ENCODE measurements at places on chromosomes 7 and 10. TPM values are rescaled to one million over a fixed set of nuclear protein-coding genes. Genes with fewer than 3 reads are reported as not detected.

- DNase-seq: no peak
- no peaks in the 10 kb centered on the region for H3K36me3 ChIP-seq
- H3K4me1 ChIP-seq: no peaks in the 10 kb centered on the region
- peaks cover 4% of the 10 kb centered on the region for H3K27me3 ChIP-seq
- H3K4me3 ChIP-seq: no peak overlapping the region
These were observed 116.9 kb upstream of the GDF10 start for GRCh38 chr10:47182934-47183703.

GRCh38 chr7:25928549-25929330 lies 223.3 kb upstream of the NFE2L3 start:
- H3K27me3 ChIP-seq: no peaks in the 10 kb centered on the region
- no peak for DNase-seq
- no peaks in the 10 kb centered on the region for H3K36me3 ChIP-seq
- no peaks in the 10 kb centered on the region for H3K4me1 ChIP-seq
- no peak overlapping the region for H3K27ac ChIP-seq
- no peak overlapping the region for H3K4me3 ChIP-seq

CALML5 gene
- not detected for total RNA-seq

GRCh38 chr7:121027761-121028669 lies 39.5 kb downstream of the CPED1 start:
- H3K4me1 ChIP-seq: peaks cover 15% of the 10 kb centered on the region
- peak overlapping the region; percentile 69 for H3K27ac ChIP-seq
- H3K27me3 ChIP-seq: no peaks in the 10 kb centered on the region
- H3K36me3 ChIP-seq: no peaks in the 10 kb centered on the region
- peak; percentile 22 for DNase-seq

EN2 gene
- total RNA-seq: not detected

CNPY1 gene
- total RNA-seq: not detected

SEMA3A gene
- total RNA-seq: 187 TPM

GRCh38 chr7:90530263-90530662 lies 60.8 kb downstream of the PTTG1IP2 start:
- no peaks in the 10 kb centered on the region for H3K36me3 ChIP-seq
- no peaks in the 10 kb centered on the region for H3K4me1 ChIP-seq
- H3K27me3 ChIP-seq: no peaks in the 10 kb centered on the region
- H3K4me3 ChIP-seq: no peak overlapping the region
- H3K27ac ChIP-seq: no peak overlapping the region
- DNase-seq: peak; percentile 23

ANKRD61 gene
- total RNA-seq: under 0.01 TPM

GRCh38 chr7:57256637-57257375 lies 124.6 kb upstream of the ZNF479 start:
- no peak overlapping the region for H3K4me3 ChIP-seq
- H3K27ac ChIP-seq: no peak overlapping the region
- H3K27me3 ChIP-seq: no peaks in the 10 kb centered on the region
- DNase-seq: no peak

GRCh38 chr7:102155821-102156441 lies 130.7 kb upstream of the SH2B2 start:
- no peaks in the 10 kb centered on the region for H3K27me3 ChIP-seq
- H3K27ac ChIP-seq: no peak overlapping the region

DNA sequence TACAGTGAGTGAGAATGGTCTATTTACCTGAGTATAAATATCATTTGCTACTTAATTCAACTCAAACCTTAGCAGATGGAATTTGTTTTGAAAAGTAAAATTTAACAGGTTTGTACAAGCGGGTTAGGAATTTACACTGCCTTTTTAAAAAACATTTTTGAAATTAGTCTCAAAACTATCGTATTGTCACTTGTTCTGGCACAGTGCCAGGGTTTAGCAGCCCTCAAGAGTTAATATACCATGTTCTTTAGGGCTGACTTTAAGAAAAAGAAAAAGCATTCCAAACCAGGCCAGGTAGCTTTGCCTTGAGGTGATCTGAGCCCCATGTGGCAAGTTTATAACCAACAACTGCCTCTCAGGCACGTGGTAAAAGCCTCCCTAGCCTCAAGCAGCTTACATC lies 17.8 kb downstream of the CCNJ start:
- no peak overlapping the region for H3K27ac ChIP-seq
- no peak for DNase-seq
- no peaks in the 10 kb centered on the region for H3K27me3 ChIP-seq
- no peak overlapping the region for H3K4me3 ChIP-seq

GRCh38 chr7:24825931-24826661 lies 68.8 kb upstream of the GSDME start:
- H3K27me3 ChIP-seq: no peaks in the 10 kb centered on the region
- H3K4me1 ChIP-seq: peaks cover 28% of the 10 kb centered on the region
- H3K27ac ChIP-seq: peak overlapping the region; percentile 11
- H3K36me3 ChIP-seq: peaks cover 5% of the 10 kb centered on the region
- peak; percentile 63 for DNase-seq

ASAH2B gene
- total RNA-seq: 5.0 TPM

GRCh38 chr7:156524818-156525597 lies 115.6 kb upstream of the RNF32 start:
- H3K4me1 ChIP-seq: no peaks in the 10 kb centered on the region
- no peak overlapping the region for H3K4me3 ChIP-seq
- H3K27me3 ChIP-seq: no peaks in the 10 kb centered on the region
- DNase-seq: no peak
- H3K36me3 ChIP-seq: no peaks in the 10 kb centered on the region
- no peak overlapping the region for H3K27ac ChIP-seq

GRCh38 chr10:96978621-96979154 lies 146.6 kb downstream of the LCOR start:
- H3K27me3 ChIP-seq: no peaks in the 10 kb centered on the region
- H3K4me3 ChIP-seq: no peak overlapping the region
- no peaks in the 10 kb centered on the region for H3K4me1 ChIP-seq
- peaks cover 12% of the 10 kb centered on the region for H3K36me3 ChIP-seq
- DNase-seq: no peak

SNX10 gene
- not detected for total RNA-seq

GPR37 gene
- 9.2 TPM for total RNA-seq

GRCh38 chr7:114645451-114645850 lies 230.8 kb downstream of the FOXP2 start:
- H3K4me1 ChIP-seq: no peaks in the 10 kb centered on the region
- no peaks in the 10 kb centered on the region for H3K27me3 ChIP-seq
- H3K36me3 ChIP-seq: no peaks in the 10 kb centered on the region
- DNase-seq: no peak
- no peak overlapping the region for H3K4me3 ChIP-seq
- H3K27ac ChIP-seq: no peak overlapping the region

LRRC4 gene
- total RNA-seq: 0.56 TPM

SEMA3E gene
- 1.1 TPM for total RNA-seq

GRCh38 chr10:86260564-86260963 lies 106.0 kb downstream of the GRID1 start:
- no peak overlapping the region for H3K4me3 ChIP-seq
- H3K27ac ChIP-seq: no peak overlapping the region
- no peaks in the 10 kb centered on the region for H3K36me3 ChIP-seq
- H3K4me1 ChIP-seq: no peaks in the 10 kb centered on the region
- no peak for DNase-seq
- H3K27me3 ChIP-seq: no peaks in the 10 kb centered on the region

DNA sequence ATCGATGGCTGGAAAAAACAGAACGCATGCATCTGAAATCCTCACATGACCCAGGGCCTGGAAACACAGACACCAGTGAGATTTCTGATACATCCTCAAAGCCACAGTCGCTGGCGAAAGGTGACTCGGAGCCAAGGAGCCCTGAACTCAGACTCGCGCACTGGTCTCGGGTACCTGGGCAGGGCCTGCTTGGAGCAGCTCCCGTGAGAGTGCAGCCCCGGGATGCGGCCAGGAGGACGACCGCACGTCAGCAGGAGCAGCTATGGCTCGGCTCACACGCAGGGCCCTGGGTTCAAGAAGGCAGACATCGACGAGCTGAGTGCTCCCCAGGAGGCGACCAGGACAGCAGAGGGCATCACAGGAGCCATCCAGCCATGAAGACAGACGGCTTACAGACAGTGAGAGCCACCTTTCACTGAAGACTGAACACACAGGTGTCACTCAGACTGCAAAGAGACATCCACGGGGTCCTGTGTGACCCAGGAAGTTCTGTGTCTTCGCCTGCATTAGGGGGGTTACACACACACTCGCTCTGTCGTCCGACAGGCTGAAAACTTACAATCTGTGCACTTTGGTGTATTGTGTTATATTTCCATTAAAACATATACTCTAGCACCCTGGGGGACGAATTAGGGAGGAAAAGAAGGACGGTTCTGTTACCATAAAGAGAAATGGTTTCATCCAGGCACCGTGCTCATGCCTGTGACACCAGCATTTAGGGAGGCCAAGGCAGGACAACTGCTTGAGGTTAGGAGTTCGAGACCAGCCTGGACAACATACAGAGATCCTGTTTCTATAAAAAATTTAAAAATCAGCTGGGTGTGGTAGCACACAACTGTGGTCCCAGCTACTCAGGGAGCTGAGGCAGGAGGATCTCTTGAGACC lies 227.7 kb downstream of the MAD1L1 start:
- no peak for DNase-seq
- H3K4me3 ChIP-seq: no peak overlapping the region
- no peaks in the 10 kb centered on the region for H3K4me1 ChIP-seq
- no peaks in the 10 kb centered on the region for H3K27me3 ChIP-seq

- no peaks in the 10 kb centered on the region for H3K27me3 ChIP-seq
- no peak for DNase-seq
- H3K36me3 ChIP-seq: no peaks in the 10 kb centered on the region
- H3K27ac ChIP-seq: no peak overlapping the region
These were observed 128.6 kb downstream of the APBB1IP start for GRCh38 chr10:26566525-26567350.

DNA sequence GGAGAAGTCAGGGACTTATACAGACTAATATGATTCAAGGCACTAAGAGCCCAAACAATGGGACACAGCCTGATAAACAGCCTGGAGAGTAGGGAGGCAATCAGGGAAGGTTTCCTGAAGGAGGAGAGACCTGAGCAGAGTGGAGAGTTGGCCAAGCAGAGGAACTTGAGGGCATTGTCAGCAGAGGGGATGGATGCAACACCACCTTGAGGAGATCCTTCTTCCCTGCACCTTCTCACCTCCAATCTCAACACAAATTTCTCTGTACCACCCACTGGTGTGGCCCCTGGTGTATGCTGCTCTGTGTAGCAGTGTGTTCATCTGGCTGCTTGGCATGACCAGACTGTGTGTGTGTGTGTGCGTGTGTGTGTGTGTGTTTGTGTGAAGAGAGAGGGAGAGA lies 146.2 kb downstream of the WDR11 start:
- no peaks in the 10 kb centered on the region for H3K4me1 ChIP-seq
- H3K27me3 ChIP-seq: no peaks in the 10 kb centered on the region
- H3K27ac ChIP-seq: no peak overlapping the region

BRAF gene
- 16.9 TPM for total RNA-seq

GRCh38 chr7:127782654-127783559 lies 130.9 kb downstream of the SND1 start:
- peaks cover 7% of the 10 kb centered on the region for H3K4me1 ChIP-seq
- peak; percentile 38 for DNase-seq
- no peaks in the 10 kb centered on the region for H3K27me3 ChIP-seq
- no peak overlapping the region for H3K27ac ChIP-seq

DNA sequence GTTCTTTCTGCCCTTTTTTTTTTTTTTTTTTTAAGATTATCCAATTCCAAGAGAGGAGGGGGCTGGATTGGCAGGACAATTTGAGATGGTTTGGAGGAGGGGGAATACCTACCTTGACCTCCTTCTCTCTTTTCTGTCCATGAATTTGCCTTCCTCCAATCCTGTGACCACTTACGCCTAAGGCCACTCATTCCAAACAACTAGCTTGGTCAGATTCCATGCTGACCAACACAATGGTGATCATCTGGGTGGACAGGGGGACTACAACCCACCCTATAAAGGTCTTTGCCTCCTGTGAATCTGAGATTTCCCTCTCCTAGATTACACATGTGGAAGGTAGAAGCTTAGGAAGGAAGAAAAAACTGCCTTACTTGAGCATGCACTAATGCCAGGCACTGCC lies 2.3 kb upstream of the LDB1 start:
- H3K36me3 ChIP-seq: no peaks in the 10 kb centered on the region
- H3K27ac ChIP-seq: peak overlapping the region; percentile 91
- no peak overlapping the region for H3K4me3 ChIP-seq
- H3K4me1 ChIP-seq: peaks cover 21% of the 10 kb centered on the region

TPK1 gene
- 1.1 TPM for total RNA-seq

DNA sequence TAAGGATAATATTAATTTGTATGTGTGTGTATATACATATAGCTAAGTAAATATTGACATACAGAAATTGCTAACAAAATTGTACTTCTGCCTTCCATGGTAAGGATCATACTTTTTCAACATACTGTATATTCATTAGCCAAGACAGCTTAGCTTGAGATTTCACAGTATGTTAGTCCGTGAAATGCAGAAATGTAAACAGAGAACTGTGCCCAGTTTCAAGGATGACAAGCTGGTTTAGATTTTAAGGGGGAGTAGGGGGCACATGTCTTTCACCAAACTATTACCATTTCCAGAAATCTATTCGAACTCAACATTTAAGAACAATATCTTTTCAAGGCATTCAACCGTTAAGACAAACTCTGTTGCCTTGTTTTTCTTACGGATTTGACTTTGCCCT lies 182.2 kb downstream of the SORCS1 start:
- no peaks in the 10 kb centered on the region for H3K36me3 ChIP-seq
- H3K27me3 ChIP-seq: no peaks in the 10 kb centered on the region
- no peaks in the 10 kb centered on the region for H3K4me1 ChIP-seq
- no peak for DNase-seq

DNA sequence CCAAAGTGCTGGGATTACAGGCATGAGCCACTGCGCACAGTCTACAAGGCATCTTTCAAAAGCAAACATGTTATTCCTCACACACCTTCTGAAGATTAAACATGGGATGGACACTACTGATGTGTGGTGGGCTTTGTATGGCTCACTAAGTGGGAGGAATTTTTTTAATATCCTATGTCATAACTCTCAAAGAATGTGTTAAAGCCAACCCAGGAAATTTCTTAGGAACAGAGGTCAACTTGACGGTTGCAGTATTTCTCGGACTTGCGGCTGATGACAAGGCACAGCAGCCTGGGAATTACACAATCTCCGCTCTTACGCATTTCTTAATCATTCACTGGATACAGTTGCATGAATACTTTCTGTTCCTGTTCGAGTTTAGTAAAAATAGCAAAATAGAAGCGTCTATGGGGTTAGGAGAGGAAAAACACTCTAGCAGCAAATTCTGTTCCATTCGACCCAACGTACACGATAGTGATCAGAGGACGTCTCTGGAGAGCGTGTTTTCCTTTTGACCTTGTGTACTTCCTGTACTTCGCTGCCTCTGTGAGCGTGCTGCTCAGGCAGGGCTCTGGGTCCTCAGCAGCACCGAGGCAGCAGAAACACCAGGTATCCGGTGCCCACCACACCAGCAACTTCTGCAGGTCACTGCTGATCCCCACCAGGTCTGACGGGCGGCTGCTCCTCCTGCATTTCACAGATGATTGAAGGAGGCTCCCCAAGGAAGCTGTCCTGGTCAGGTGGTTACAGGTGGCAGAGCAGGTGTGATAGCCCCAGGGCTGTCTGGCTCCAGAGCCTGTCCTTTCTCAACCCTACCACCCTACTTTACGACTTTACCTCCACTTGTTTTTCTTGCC lies 26.4 kb upstream of the SRGN start:
- peaks cover 32% of the 10 kb centered on the region for H3K4me1 ChIP-seq
- H3K4me3 ChIP-seq: peak overlapping the region; percentile 35
- no peaks in the 10 kb centered on the region for H3K27me3 ChIP-seq
- peak overlapping the region; percentile 100 for H3K27ac ChIP-seq
- DNase-seq: peak; percentile 100

- H3K4me1 ChIP-seq: peaks cover 4% of the 10 kb centered on the region
- no peak overlapping the region for H3K4me3 ChIP-seq
- H3K27me3 ChIP-seq: peaks cover 17% of the 10 kb centered on the region
These were observed 382.2 kb upstream of the ZMIZ1 start for GRCh38 chr10:78686444-78687060.

Measured in IMR-90 (cell line).